ENCODE measurements at places on chromosomes 2 and 18.

DNA sequence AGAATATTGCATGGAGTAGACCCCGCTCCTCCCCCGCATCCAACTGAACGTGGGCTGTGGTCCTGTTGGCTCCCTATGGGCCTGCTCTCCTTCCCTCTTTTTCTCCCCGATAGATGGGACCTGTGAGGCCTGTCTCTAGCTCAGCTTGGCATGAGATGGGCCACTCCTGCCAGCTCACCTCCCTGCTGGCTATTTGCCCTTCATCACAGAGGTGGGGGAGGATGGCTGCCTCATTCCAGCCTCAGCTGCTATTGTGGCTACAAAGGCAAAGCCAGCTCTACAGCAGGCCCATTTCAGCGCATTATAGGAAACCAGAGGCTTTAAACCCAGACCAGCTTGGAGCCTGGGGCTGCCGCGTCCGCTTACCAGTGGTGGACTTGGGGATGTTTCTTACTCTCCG, 313.9 kb downstream of the GBX2 start:
- no peak overlapping the region for H3K27ac ChIP-seq
- H3K4me1 ChIP-seq = no peaks in the 10 kb centered on the region
- H3K4me3 ChIP-seq = no peak overlapping the region
- no peak for DNase-seq

DNA sequence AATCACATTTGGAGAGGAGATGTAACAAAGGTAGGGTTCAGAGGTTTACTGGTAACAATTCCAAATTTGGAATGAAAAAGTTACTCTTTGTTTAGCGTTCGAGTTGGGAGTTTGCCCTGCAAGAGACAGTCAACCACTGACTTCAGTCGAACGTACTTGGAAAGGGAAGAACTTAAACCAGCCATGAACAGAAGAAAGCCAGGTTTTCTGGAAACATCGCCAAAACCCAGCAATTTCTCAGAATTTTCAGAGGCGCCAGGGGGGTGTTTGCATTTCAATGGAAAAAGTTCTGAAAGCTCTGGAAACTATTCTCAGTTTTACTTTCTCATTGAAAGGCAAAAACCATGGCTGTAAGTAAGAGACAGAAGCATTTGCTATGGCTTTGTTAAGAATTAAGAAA, 28.5 kb upstream of the AQP4 start:
- no peaks in the 10 kb centered on the region for H3K4me1 ChIP-seq
- H3K36me3 ChIP-seq = no peaks in the 10 kb centered on the region
- H3K27me3 ChIP-seq = no peaks in the 10 kb centered on the region
- DNase-seq = no peak
- H3K4me3 ChIP-seq = no peak overlapping the region

- no peaks in the 10 kb centered on the region for H3K36me3 ChIP-seq
- H3K4me1 ChIP-seq = no peaks in the 10 kb centered on the region
- H3K4me3 ChIP-seq = no peak overlapping the region
Observed at GRCh38 chr2:62441421-62441820, 64.6 kb downstream of the TMEM17 start.

DNA sequence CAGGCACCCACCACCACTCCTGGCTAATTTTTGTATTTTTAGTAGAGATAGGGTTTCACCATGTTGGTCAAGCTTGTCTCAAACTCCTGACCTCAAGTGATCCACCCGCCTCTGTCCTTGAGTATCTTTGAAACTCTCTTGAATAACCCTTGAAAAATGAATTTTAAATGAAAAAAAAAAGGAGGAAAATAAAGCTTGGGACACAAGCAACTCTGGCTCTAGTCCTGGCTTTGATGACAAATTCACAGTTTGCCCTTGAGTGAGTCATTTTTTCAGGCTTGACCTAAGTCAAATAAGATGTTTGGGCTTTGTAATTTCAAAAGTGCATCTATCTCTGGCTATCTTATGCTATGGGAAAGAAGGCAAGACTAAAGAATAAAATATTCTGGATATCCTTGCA, 79.0 kb upstream of the TRIB2 start:
- H3K27ac ChIP-seq = no peak overlapping the region
- no peaks in the 10 kb centered on the region for H3K27me3 ChIP-seq
- peaks cover 17% of the 10 kb centered on the region for H3K4me1 ChIP-seq
- no peaks in the 10 kb centered on the region for H3K36me3 ChIP-seq
- DNase-seq = no peak

DNA sequence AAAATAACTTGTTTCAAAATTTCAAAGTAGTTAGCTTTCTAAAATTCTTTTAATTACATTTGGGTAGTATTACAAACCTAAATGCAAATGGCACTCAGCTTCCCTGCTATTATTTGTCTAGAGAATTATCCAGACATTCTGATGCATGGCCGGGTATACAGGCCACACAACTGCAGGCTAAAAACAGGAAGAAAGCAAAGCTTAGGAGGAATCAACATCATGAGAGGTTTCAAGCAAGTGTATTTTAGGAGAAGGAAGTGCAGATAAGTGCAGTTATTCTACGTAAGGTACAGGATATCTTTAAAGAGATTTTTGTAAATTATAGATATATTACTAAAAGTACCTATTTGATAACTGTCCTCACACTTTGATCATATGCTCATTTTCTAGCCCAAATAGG, 46.8 kb upstream of the RNU4ATAC start:
- no peaks in the 10 kb centered on the region for H3K4me1 ChIP-seq
- no peak overlapping the region for H3K4me3 ChIP-seq
- H3K27me3 ChIP-seq = no peaks in the 10 kb centered on the region
- no peak overlapping the region for H3K27ac ChIP-seq
- H3K36me3 ChIP-seq = no peaks in the 10 kb centered on the region
- no peak for DNase-seq

DNA sequence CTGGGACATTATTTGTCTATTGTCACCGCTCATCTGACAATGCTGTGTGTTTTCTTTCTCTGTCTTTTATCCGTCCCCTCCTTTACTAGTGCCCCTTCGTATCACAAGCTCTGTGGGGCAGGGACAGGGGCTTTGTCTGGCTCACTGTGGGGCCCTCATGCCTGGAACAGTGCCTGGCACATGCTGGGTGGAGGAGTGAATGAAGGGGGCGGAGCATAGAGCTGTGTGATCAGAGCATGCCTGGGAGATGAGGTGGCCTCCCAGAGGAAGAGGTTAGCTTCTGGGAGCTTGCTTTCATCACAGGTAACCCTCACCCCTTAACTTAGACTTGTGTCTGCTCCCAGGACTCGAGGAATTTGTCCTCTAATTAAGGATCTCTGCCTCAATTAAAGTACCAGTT, 16.4 kb downstream of the MTCL1 start:
- no peak overlapping the region for H3K27ac ChIP-seq
- H3K27me3 ChIP-seq = peaks cover 14% of the 10 kb centered on the region
- no peaks in the 10 kb centered on the region for H3K36me3 ChIP-seq
- no peak for DNase-seq
- H3K4me1 ChIP-seq = no peaks in the 10 kb centered on the region

DNA sequence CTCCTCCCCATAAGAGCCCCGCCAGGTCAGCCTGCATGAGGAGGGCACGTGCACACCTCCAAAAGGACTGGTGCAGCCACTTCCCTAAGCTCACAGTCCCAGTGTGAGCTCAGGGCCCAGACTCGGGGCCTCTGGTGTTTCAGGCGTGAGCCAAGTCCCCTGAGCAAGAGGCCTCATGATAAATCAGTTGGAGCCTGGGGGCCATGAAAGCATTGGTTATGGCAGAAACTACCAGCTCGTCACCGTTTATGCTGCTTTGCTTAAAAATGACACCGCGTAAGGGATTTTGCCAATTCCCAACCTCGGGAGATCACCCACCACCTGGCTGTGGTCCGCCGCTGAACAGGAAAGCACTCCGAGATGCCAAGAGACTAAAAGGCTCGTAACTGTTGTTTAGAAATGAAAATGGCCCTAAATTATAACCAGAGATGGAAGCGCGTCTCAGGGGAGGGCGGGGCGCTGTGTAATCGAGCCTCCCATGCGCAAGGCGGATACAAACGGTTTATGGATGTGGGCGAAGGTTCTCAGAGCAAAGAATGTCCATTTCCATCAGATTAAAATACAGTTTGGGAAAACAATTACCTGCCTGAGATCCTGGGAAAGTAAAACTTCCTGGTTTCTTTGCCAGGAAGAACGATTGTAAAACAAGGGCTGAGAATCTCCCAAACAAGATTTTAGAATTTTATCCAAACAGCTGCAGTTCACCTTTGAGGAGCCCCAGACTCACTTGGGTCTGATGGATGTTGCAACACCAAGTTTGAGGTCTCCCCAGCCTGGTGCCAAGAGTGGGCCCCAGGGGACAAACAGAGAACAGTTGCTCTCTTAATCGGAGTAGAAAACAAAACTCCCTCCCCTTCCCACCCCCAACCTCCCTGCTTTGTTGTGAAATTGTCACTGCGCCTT, 141.4 kb downstream of the BCL2 start:
- no peak for DNase-seq
- peaks cover 48% of the 10 kb centered on the region for H3K4me1 ChIP-seq
- peaks cover 63% of the 10 kb centered on the region for H3K36me3 ChIP-seq
- no peaks in the 10 kb centered on the region for H3K27me3 ChIP-seq
- no peak overlapping the region for H3K27ac ChIP-seq

GRCh38 chr2:206442833-206443734, at the start of gene ADAM23:
ADAM23 (plus strand) TSS chr2:206443532; CDS start chr2:206443867, 335 bp downstream.
- peak within 1 kb of the TSS; percentile 10 for H3K27ac ChIP-seq
- DNase-seq = peak; percentile 40
- peak within 1 kb of the TSS; percentile 65 for H3K4me3 ChIP-seq
- peaks cover 10% of the 10 kb centered on the region for H3K4me1 ChIP-seq

DNA sequence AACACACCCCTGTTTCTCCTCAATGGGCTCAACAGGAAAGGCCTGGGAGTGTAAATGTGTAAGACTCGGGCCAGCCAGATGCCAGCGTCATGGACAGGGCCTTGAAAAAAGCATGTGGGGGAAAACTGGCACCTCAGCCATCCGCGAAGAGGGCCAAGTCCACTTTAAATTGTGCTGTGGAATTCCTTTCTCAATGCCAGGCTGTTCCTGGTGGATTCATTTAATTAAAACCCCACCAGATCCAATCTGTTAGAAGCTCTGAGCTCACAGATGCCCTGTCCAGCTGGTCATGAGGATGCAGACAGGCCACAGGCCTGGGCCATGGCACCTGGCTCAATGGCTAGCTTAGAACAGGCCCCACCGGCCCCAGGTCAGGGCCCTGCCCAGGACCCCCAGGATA, 24.8 kb downstream of the KCNK3 start:
- no peaks in the 10 kb centered on the region for H3K4me1 ChIP-seq
- DNase-seq = no peak
- H3K27ac ChIP-seq = no peak overlapping the region
- H3K4me3 ChIP-seq = no peak overlapping the region
- no peaks in the 10 kb centered on the region for H3K27me3 ChIP-seq

- no peak overlapping the region for H3K4me3 ChIP-seq
- no peak overlapping the region for H3K27ac ChIP-seq
- no peaks in the 10 kb centered on the region for H3K4me1 ChIP-seq
Observed at GRCh38 chr2:105288133-105288532, 41.4 kb downstream of the TGFBRAP1 start.

GRCh38 chr18:79533146-79533545, 137.4 kb downstream of the NFATC1 start:
- no peak overlapping the region for H3K27ac ChIP-seq
- no peaks in the 10 kb centered on the region for H3K4me1 ChIP-seq
- H3K4me3 ChIP-seq = no peak overlapping the region
- no peaks in the 10 kb centered on the region for H3K27me3 ChIP-seq
- no peak for DNase-seq

GRCh38 chr2:158542577-158542976, 85.8 kb downstream of the PKP4 start:
- H3K27me3 ChIP-seq = no peaks in the 10 kb centered on the region
- H3K36me3 ChIP-seq = peaks cover 5% of the 10 kb centered on the region
- no peak for DNase-seq
- peaks cover 13% of the 10 kb centered on the region for H3K4me1 ChIP-seq
- H3K27ac ChIP-seq = no peak overlapping the region
- no peak overlapping the region for H3K4me3 ChIP-seq

DNA sequence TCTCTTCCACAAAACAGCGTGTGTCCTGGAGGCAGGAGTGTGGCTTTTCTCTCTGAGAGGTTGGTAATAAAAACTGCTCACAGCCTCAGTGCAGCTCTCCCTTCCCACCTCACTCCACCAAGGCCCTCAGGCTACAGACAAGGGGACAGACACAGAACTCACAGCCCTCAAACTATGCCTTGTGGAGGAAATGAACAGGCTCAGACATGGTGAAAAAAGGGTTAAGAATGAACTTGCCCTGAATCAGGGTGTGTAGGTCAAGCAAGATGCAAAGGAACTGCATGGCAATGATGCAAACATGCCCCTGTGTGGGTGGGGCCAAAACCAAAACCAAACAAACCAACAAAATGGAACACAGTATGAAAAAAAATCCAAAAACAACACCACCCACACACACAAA, 125.8 kb downstream of the GALNT14 start:
- H3K36me3 ChIP-seq = no peaks in the 10 kb centered on the region
- H3K27ac ChIP-seq = no peak overlapping the region
- H3K4me3 ChIP-seq = no peak overlapping the region
- DNase-seq = no peak
- H3K27me3 ChIP-seq = peaks cover 10% of the 10 kb centered on the region

All from activated CD8-positive, alpha-beta T cell treated with anti-CD3 and anti-CD28 coated beads, Interleukin-2, amount 10 ng/mL, durations not matched to agents 7 days and 5 days (primary cell).